ENCODE measurements at places on chromosomes 1 and 21.

DNA sequence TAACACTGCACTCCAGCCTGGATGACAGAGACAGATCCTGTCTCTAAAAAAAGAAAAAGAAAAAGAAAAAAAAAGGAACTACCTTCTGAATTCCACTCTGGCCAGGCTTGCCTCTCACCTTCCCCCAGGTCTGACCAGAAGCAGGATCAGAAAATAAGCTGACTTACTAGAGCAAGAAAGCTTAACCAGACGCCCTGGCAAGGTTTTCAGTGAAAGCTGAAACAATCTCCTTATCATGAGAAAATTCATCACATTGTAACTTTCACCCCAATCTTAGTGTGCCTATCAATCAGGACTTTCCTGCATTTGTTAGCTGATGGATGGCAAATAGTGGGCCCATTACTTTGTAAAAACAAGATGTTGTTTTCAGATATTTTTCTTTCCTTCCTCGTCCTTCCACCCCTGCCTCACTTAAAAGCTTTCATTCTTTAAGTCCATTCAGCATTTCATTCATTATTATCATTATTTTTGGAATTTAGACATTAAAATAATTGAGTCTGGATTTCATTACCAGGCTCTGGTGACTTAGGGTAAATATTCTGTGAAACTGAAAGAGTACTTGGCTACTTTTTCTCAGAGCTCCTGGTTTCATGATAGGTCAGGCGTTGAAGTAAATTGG, 96.5 kb upstream of the CD34 start:
- no peak for DNase-seq

DNA sequence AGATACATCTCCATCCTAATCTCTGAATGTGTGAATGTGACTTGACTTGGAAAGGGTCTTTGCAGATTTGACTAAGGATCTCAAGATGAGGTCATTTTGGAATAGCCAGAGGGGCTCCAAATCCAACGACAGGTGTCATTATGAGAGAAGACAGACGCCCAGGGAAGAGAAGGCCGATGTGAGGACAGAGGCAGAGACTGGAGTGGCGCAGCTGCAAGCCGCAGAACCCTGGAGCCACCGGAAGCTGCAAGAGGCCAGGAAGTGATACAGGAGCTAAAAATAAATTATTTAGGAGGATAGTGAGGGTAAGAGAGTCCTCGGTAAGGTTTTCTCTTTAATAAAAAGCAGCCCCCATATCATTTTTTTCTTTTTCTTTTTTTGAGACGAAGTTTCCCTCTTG, 9.7 kb upstream of the AADACL4 start:
- DNase-seq: no peak

GRCh38 chr1:204190212-204191211, 5.8 kb downstream of the KISS1 start:
- DNase-seq: peak; percentile 82

- DNase-seq: no peak
Measured at GRCh38 chr1:107254306-107254705, 113.5 kb downstream of the NTNG1 start.

All from Caco-2 (cell line).